ENCODE measurements at places on chromosomes 11 and 22.

- no peak for DNase-seq
Observed at GRCh38 chr11:130588471-130588870, 140.0 kb downstream of the ADAMTS15 start.

DNA sequence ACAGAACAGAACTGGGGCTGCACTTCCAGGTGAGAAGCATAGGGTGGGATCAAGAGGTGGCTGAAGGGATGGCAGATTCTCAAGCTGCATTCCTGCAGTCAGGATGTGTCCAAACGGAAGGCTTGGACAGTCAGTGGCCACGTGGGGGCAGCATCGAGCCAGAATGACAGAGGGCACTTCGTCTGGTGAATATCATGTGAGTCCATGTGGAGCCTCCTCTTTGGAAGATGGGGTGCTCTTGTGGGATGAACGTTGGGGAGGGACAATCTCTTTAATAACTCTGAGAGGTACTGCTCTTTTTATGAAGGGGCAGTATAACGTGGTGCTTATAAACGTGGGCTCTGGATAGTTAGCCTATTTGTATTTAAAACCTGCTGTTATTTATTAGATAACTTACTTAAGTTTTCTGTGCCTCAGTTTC lies 154.9 kb upstream of the NAV2 start:
- peak; percentile 43 for DNase-seq

DNA sequence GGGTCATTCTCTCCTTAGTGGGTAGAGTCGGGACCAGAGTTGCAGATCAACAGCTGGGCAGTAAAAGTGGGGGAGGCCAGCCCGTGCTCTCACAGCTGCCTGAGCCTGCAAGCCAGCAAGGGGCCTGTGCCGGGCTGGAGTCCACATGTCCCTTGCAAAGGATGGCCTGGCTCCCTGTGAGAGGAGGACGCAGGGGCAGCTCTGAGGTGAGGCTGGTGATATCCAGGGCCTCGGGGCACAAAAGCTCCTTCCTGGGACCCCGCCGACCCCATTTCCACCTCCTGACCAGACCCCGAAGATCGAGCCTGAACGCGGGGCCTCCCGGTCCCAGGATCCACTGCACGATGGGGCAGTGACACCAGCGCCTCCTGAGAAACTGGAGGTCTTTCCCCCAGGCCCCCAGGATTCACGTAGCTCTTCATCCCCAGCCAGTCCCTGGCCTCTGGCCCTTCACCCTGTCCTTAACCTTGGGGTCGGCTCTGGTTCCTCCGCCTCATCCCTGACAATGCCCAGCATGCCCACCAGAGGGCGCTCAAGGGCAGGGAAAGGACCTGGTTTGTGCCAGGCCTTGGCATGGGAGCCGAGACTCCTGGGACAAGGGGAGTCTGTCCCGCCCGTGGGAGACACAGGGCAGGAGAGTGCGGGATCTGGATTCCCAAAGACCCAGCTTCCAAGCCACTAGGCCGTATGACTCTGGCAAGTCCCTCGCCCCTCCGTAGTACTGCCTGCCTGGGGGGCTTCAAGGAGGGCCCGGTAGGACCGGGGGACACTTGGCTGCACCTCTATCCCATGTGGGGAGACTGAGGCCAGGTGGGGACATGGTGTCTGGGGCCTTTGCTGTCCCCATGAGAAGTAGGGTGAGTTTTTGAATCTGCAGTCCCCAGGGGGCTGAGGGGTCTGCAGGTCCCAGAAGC lies 17.8 kb upstream of the WNT7B start:
- DNase-seq: no peak

DNA sequence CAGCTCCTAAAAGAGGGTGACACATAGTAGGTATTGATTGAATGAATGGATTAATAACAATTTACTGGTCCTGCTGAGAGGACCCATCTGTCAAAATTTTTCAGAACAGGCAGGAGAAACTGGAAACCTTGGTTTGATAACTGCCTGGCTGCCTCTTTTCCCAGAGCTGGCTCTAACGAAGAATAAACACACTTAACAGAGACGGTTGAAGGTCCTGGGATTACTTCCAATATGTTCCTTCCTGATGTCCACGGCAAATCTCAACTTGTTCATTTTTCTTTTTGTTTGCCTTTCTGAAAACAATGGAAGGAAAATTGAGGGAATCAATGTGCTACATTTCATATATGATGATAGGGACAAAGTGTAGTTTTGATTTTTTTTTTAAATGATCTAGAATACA lies 76.5 kb upstream of the SYT13 start:
- no peak for DNase-seq

- no peak for DNase-seq
Observed at GRCh38 chr11:38252620-38253019, 1654.6 kb upstream of the RAG2 start.

DNA sequence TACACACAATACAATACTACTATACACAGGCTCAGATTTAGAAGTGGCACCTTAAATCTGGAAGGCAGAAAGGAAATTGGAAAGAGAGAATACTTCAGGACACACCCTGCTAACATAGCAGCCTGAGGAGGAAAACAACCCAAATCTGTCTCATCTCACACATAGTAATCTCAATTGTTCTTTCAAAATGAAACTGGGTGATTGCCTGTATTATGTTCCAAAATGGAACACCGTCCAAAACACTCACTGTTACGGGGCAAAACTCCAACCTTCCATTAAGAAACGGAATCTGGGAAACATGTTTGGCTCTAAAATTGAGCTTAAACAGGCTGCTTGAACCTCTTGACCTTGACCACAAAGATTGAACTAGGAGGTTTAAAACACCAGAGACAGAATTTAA lies 572.6 kb downstream of the OPCML start:
- DNase-seq: no peak

DNA sequence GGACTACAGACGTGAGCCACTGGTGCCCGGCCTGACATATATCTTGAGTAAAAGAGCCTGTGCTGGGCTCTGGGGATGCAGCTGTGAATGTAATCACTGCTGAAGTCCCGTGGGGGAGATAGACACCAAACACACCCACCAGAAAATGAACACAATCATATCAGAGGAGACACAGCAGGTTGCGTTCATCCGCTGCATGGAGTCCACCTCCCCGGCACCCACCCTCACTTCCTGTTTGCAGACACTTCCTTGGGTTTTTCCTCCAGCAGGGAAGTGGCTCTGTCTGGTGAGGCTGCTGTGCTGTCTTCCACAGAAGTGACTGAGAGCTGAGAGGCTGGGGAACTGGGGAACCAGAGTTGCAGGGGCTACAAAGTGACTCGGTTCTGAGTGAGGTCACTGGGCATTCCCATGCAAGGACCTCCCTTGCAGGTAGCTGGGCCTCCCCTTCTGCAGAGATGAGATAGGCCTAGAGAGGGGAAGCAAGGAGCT lies 7.2 kb downstream of the MICALL1 start:
- DNase-seq: no peak
